ENCODE measurements at places on chromosomes 7 and 10.

GRCh38 chr7:85596827-85597226 is 410.0 kb upstream of the SEMA3D start:
- DNase-seq = no peak

DNA sequence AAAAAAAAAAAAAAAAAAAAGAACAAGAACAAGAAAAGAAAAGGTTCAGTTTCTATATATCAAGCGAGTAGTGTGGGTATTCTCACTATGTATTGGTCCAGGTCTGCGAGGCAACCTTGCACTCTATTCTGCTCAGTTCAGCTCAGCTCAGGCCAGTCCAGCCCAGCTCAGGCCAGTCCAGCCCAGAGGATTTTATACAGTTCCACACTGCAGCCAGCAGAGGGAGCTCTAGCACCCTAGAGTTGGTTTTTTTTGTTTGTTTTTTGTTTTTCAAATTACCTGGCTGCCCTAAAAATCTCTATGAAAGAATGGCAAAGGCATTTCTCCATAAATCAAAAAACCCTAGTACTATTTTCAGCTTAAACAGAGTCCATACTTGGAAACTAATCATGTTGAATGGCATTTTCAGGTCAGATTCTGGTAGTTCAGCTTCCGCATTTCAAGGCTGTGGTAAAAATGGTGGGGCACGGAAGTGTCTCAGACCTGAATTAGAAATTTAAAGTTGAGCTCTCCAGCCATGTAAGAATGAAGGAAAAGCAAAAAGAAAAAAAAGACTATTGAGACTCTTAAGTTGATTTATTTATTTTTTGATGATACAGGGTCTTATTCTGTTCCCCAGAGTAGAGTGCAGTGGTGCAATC is 55.2 kb upstream of the GSDME start:
- DNase-seq = peak; percentile 54

GRCh38 chr7:22717760-22718159 is 9.2 kb upstream of the IL6 start:
- no peak for DNase-seq

DNA sequence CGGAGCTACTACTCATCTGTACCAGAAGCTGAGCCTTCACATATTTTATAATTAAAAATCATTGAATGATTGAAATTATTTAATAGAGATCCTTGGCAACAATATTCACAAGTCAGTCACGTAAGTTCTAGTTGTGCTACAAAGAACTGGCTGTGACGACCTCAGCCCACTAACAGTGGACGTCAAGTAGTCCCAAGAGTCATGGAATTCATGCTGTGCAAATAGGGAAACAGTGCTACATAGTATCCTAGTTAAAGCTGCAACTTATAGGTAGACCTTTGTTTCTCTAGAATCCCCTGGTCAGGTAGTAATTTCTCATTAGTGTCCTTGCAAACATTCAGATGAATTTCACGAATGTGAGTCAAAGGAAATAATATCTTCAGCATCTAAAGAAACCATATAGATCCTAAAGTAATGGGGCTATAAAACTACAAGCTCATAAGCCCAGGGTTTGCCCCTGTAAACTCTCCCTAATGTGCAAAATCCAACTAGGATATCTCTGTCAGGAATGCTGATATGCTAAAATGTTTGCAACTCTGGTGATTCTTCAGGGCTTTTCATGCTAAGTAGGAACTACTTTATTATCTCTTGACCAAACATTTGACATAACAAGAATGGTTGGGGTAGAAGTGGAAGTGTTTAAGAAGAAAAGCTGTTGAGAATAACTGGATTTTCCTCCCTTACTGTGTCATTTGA is 31.2 kb downstream of the CFAP69 start:
- DNase-seq = no peak

DNA sequence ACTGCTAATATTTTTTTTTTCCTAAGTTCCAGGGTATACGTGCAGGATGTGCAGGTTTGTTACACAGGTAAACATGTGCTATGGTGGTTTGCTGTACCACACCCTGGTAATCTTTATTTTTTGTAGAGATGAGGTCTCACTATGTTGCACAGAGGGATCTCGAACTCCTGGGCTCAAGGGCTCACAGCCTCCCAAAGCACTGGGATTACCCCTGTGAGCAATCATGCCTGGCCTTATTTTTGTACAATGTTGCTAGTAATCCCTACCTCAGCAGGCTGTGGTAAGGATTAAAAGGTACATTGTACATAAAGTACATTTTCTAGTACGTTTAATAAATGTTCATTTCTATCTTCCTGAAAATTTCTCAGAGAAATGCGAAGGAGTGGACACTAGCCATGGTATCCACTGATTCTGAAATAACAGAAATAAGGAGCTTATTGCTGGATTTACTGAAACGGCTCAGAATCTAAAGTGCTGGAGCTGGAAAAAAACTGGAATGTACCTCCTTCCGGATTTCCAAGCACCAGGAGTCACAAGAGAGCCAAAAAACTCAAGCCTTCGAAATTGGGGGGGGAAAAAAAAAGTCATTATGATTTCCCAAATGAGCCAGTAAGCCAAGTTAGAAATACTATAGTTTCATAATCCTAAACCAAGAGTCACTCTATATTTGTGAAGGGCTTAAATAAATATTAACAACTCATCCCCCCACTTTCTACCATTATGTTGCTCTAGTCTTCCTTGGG is 69.6 kb downstream of the NT5C2 start:
- no peak for DNase-seq

- DNase-seq = no peak
These were observed 317.4 kb upstream of the SP8 start for GRCh38 chr7:21104124-21104500.

- DNase-seq = no peak
These were observed 140.1 kb upstream of the JCAD start for GRCh38 chr10:30199376-30200016.

DNA sequence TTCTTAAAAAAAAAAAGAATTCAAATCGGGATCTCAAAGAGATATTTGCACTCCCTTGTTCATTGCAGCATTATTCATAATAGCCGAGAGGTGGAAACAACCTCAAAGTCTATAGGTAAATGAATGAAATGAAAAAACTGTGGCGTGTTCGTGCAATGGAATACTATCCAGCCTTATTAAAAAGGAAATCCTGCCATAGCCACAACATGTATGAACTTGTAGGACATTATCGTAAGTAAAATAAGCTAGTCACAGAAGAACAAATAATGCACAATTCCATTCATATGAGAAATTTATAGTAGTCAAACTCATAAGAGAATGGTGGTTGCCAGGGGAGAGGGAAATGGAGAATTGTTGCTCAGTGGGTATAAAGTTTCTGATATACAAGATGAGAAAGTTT is 37.9 kb downstream of the GRK5 start:
- no peak for DNase-seq

- no peak for DNase-seq
These were observed 108.7 kb downstream of the SEMA3D start for GRCh38 chr7:85078181-85078580.

- peak; percentile 94 for DNase-seq
These were observed 34.9 kb downstream of the COA1 start for GRCh38 chr7:43694399-43694748.

- DNase-seq = no peak
These were observed 5.8 kb upstream of the LRRC4 start for GRCh38 chr7:128037081-128037480.

DNA sequence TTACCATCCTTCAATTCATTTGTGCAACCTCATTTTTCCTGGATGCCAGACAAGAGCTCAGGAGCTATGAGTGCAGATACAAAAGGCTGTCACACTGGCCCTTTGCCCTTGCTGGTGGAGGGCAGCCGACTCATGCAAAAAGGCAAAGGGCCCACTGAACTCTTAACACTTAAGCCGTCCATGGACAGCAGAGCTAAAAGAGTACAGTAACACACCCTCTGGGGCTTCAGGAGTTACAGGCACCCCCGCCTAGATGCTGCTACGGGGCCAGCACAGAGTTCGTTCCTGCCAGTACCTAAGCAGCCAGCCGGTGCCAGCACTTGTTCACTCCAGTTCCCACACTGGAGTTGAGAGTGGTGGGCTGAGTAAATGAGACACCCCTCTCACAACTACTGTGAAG is 69.9 kb upstream of the MRLN start:
- DNase-seq = no peak

DNA sequence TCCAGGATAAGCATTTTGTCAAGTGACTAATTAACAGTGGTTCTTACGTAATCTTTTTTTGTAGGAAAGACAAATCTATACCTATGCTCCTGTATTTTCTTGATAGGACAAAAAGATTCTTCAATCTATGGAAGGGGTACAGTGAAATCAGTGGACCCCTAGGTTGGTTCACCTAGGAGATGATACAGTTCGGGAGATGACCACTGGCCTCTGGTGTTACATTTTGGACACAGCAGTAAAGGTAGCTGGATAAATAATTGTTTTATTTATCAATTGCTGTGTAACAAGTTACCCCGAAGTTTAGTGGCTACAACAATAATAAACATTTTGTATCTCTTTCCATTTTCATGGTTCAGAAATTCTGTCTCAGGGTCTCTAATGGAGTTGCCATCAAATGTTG is 288.2 kb upstream of the MAGI2 start:
- DNase-seq = no peak

GRCh38 chr10:78803710-78804109 is 265.1 kb upstream of the ZMIZ1 start:
- DNase-seq = no peak

- DNase-seq = no peak
These were observed 54.3 kb upstream of the IGFBP3 start for GRCh38 chr7:45975367-45975766.

- peak; percentile 52 for DNase-seq
These were observed 220.7 kb downstream of the ADK start for GRCh38 chr10:74371696-74372095.

DNA sequence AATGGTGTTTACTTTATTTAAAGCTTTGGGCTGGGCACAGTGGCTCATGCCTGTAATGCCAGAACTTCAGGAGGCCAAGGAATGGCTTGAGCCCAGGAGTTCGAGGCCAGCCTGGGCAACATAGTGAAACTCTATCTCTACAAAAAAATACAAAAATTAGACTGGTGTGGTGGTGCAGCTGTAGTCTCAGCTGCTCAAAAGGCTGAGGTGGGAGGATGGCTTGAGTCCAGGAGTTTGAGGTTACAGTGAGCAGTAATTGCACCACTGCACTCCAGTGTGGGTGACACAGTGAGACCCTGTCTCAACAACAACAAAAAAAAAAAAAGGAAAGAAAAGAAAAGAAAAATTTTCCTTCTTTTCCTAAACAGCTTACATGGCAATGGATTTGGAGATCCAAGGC is 22.0 kb downstream of the SLC16A9 start:
- DNase-seq = no peak

All from EH (cell line).